ENCODE measurements at places on chromosomes 5 and 9. TPM values are rescaled to one million over a fixed set of nuclear protein-coding genes. Genes with fewer than 3 reads are reported as not detected.

DNA sequence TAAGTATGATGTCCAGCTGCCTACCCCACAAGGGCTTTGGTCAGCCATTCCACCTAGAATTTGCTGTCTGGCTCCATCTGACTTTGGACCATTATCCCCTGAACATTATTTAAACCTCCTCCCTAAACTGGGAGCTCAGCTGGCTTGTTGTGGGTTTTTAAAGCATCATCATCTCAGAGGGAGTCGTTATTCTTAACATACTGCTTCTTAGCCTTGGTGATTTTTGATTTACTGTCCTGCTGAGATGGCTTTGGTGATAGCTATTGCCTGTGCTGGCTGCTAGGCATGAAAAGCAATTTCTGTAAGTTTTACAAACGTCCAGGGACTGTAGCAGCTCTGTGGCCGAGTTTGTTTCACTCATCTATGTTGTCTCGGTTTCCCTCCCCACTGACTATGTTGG is 256.1 kb downstream of the NR3C1 start:
- DNase-seq = no peak

ANKDD1B gene
- total RNA-seq = 10.3 TPM

GRCh38 chr9:93585695-93586094 is 9.3 kb downstream of the PHF2 start:
- no peak for DNase-seq

CDC20B gene
- total RNA-seq = not detected

DNA sequence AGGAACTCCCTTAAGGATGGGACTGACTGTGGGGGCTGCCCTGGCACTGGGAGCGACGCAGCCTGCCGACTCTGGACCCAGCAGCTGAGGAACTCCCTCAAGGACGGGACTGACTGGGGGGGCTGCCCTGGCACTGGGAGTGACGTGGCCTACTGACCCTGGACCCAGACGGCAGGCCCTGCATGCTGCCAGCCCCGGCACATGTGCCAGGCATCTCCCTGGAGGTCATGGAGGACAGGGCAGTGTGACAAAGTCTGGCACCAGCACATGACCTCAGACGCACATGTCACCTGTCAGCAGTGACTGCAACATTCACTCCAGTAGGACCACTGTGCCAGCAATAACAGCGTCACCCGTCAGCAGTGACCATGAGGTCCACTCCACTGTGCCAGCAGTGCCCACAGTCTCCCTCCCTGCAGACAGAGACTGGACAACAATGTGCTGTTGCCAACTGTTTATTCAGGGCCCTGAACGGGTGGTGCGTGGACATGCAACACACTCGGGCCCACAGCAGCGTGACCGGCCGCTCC is 4.5 kb downstream of the FBXW5 start:
- DNase-seq = no peak

DNA sequence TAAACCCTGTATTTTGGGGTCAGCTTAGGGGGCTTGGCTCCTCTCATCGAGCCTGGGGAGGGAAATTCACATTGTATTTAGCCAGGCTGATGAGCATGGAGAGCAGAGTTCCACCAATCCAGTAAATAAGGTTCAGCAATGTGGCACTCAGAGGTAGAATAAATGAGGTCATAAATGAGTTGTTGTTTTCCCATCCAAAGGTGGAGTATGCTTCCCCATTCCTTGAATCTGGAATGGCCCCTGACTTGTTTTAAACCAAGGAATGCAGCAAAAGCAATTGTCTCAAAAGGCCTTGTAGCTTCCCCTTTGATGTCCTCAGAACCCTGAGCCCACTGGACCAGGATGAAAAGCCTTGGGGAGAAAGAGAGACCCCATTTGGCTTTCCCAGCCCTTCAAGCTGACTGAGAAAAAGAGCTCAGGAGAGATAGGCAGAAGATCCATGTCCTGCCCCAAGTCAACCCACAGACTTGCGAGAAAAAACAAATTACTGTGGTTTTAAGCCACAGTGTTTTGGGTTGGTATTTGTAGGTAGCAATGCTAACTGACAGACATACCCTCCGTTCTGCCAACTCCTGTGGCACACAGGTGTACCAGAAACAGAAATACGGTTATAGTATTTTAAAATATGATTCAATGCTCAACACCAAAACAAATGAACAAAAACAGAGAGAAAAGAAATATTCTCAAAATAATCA is 566.0 kb upstream of the DMAC1 start:
- DNase-seq = no peak

DNA sequence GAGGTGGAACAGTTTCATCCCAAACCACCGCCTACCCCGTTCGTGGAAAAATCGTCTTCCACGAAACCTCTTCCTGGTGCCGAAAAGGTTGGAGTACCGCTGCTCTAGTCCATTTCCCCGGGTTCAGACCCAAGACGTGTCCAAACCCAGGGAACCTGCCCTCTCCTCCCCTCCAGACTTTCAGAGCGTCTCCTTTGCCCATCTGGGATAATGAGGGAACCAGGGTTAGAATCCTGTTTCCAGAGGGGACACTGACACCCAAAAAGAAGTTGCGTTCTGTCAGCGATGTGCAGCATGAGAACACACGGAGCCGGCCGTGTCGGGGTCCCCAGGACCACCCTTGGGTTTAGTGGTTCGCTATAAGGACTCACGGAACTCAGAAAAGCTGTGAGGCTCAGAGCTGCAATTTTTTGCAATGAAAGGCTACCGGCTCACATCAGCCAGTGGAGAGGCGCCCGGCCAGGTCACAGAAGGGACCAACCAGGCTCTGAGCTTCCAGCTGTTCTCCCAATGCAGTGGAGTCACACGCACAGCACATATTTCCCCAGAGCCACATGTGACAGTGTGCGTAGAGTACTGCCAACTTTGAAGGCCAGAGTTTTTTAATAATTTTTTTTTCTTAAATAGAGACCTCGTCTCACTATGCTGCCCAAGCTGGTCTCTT is 19.4 kb downstream of the LAMC3 start:
- DNase-seq = no peak

- no peak for DNase-seq
Observed at GRCh38 chr5:41539454-41539853, 29.1 kb upstream of the PLCXD3 start.

DNA sequence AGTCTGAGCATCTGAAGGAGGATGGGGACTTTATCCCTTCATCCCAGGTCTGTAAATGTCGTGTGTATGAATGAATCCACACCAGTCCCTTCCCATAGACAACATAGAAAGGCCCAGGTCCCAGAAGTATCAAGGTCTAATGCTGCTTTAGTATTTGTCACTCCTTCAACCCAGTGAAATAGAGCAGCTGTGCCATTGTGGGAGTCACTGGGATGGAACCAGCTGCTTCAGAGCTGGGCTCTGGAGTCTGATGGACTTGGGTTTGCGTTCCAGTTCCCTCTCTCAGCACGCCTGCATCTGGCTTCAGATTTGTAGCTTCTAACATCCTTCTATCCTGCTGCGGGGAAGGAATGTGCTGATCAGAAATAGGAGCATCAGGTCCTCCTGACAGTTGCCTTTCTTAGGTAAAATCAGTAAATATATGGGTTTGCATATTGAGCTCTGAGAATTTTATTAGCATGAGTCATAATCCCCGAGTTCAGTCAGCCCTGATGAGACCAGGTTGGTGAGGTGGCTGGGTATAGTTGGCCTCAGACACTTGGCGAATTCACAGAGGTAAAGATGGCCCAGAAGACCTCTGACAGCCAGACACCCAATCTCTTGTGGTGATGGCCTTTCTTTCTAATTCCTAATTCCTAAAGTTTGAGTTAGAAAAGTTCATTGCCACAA is 10.1 kb downstream of the ACO1 start:
- no peak for DNase-seq

DNA sequence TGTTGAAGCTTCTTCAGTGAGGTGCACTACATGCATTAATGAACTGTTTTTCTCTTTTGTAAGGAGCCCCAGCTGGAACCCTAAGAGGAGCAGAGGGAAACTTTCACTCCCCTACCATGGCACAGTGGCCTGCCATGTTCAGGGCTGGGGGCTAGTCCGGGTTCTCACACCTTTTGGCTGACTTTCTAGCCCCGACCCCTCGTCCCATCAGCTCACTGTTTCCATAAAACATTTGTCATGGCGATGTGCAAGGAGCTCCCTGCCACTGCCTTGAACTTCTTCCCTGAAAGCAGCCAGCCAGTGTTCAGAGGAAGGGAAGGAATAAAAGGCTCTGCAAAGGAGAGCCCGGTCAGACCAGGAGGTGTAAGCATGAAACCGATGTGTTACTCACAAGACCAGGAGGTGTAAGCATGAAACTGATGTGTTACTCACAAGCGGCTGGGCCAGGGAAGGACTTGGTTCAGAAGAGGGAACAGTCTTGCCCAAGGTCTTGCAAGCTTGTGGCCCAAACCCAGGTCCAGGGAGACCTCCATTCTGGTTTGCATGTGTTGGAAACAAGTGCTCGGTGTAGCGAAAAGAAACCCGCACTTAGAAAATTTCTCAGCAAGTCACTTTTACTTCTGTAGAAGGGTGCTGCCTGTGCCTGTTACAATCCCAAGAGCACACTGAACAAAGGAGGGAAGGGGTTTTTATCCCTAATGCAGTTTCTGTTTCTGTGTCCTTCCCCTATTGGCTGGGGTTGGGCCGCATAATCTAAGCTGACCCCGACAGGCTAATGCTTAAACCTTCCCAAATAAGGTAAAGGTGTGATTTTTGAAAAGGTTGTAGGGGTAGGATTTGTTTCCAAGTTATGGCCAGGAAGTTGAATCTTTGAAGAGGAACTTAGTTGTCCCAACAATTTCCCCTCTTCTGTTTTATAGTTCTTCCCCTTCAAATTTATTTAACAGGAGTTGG is 3.4 kb upstream of the ABO start:
- no peak for DNase-seq

GRCh38 chr5:80713631-80714030 is 58.8 kb upstream of the DHFR start:
- DNase-seq = no peak

TNFSF8 gene
- total RNA-seq = 2.3 TPM

GRCh38 chr5:151383011-151383410 is 35.7 kb upstream of the SLC36A2 start:
- no peak for DNase-seq

- no peak for DNase-seq
Observed at GRCh38 chr5:40928886-40929448, 19.7 kb downstream of the C7 start.

- no peak for DNase-seq
Observed at GRCh38 chr9:89277454-89277853, 33.5 kb upstream of the CKS2 start.

OR1N2 gene
- not detected for total RNA-seq

GRCh38 chr9:85884256-85884655 is 56.7 kb upstream of the NAA35 start:
- no peak for DNase-seq

ELAVL2 gene
- total RNA-seq = 14.8 TPM
